Thymus (tissue), 14 donors: ENCODE measurements at places on chromosomes 2 and 18. TPM values are rescaled to one million over a fixed set of nuclear protein-coding genes. Genes with fewer than 3 reads are reported as not detected.

The SGO2 gene
- total RNA-seq, result 19.7 TPM

DNA sequence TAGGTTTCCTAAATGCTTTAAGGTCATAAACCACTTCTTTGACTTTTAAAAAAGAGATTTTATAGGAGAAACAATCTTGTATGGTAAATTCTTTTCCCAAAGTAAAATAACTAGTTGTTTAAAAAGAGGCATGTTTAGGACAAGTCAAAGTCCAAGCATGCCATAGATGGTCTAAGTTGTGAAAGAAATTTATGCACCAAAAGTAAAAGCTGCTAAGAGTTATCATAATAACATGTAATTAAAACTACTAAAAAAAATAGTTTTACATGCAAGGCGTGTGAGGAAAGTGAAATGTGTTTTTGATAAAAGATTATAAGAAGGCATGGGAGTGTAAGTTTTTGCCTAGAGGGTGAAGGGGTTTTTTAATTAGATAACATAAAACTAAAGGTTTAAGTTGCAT lies 22.5 kb downstream of the FAM210A start:
- no peak for DNase-seq

GRCh38 chr2:216932863-216933548 lies 73.1 kb upstream of the TNP1 start:
- DNase-seq, result no peak

GRCh38 chr2:104321796-104322349 lies 532.0 kb upstream of the POU3F3 start:
- no peak for DNase-seq

The ARHGEF4 gene
- total RNA-seq, result 2.9 TPM

The TOGARAM2 gene
- 0.90 TPM for total RNA-seq

The ZSWIM2 gene
- not detected for total RNA-seq

GRCh38 chr2:43958397-43959275 lies 37.2 kb downstream of the LRPPRC start:
- DNase-seq, result no peak

DNA sequence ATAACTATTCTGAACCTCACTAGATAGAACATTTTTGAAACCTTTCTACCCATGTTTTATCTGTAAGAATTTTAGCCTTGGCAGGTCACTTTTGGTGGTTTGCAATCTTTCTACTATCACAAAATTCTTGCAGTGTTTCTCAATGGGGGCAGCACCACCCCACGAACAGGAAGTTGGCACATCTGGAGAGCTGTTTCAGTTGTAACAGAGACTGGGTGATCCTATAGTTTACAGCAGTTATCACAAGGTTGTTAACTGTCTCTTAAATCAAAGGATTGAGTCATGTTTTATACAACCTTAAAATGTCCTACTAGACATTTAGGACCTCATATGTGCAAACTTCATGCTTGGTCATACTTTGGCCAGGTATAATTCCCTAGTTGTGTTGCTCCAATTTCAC lies 829.2 kb downstream of the ERBB4 start:
- DNase-seq, result no peak

The CELF4 gene
- total RNA-seq, result 0.05 TPM

The FBXO41 gene
- total RNA-seq, result 2.8 TPM

DNA sequence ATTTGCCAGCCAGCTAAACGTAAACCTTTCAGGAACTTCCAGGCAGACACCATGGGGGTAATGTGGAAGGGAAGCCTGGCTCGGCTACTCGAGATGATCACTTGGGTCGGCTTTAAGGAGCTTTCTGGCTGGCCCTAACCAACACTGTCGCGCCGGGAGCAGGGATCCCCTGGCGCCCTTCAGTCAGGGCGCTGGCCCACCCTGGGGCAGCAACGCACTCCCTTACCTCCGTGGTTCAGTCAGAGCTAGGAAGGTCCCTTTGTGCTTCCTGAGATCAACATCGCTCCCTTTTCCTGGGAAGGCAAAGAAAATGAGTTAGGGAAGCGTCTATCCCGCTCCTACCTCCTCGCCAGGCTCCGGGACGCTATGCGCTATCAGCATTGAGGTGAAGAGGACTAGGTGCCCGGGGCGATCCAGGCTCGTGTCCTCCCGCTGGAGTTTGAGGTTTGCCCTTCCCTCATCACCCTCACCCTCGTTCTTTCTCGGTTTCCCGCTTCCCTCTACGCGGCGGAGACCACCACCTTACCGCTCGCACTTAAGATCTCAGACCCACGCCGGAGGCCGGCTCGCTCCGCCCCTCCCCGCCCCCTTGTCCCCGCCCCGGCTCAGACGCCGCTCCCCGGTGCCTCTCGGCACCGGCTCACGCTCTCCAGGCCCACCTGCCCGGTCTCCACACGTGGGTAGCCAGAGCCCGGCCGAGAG lies 449 bp upstream of the ATRAID start:
- no peak for DNase-seq

DNA sequence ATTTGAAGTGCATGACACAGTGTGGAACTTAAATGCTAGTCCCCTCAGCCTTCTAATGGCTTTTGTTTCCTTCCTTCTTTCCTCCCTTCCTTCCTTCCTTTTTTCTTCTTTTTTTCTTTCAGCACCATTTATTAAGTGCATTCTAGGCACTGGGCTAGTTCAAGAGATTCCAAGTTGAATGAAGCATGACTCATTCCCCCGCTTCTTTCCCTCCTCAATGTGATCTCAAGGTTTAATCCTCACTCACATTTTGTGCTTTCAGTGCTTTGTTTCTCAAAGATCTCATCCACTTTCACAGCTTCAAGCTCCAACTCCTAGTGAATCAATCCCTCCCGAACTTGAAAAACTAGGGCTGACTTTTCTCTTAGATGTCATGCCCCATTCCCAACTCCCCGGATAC lies 90.1 kb downstream of the LBH start:
- DNase-seq, result no peak

GRCh38 chr2:17171446-17172049 lies 346.7 kb downstream of the RAD51AP2 start:
- no peak for DNase-seq

The BOK gene
- 2.5 TPM for total RNA-seq

- no peak for DNase-seq
Observed at GRCh38 chr2:182355815-182356214, 71.0 kb downstream of the PDE1A start.
